CD4-positive, CD25-positive, alpha-beta regulatory T cell (primary cell): ENCODE measurements at places on chromosomes 5 and 9. TPM values are rescaled to one million over a fixed set of nuclear protein-coding genes. Genes with fewer than 3 reads are reported as not detected.

- H3K27ac ChIP-seq: no peak overlapping the region
- DNase-seq: no peak
- no peaks in the 10 kb centered on the region for H3K36me3 ChIP-seq
- H3K4me1 ChIP-seq: no peaks in the 10 kb centered on the region
Observed at GRCh38 chr9:38434365-38434764, 10.1 kb upstream of the IGFBPL1 start.

- H3K4me3 ChIP-seq: no peak overlapping the region
- no peak for DNase-seq
- no peak overlapping the region for H3K27ac ChIP-seq
- no peaks in the 10 kb centered on the region for H3K4me1 ChIP-seq
Observed at GRCh38 chr5:118937393-118938061, 50.8 kb downstream of the DTWD2 start.

DNA sequence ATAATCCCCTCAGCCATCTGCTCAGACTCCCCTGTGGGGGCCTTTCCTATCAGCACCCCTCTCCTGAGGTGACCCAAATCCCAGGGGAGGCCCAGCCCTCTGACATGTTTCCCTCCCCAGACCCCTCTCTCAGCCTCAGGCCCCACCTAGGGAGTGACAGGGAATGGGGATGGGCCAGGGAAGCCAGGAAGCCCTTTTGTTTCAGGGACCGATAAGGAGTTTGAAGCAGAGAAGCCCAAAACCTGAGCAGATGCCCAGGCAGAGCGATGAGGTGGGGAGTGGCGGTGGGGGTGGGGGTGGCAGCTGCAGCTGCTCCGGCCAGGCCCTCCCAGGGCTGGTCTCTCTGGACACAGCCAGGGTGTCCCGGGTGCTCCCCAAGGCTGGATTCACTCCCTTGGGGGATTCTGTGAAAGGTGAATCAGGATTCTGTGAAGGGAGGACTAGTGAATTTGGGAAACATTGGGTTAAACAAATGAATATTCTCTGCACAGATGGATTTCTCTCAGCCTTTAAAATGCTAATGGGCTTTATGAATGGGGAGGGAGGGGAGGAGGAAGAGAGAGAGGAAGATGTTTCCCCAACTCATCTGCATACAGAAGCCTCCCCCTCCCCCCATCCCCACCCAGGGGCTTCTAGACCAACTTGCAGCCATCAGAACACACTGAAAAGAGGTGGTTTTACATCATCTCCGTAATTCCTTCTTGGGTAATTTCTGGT is 17.4 kb downstream of the AKNA start:
- H3K27ac ChIP-seq: peak overlapping the region; percentile 98
- no peak for DNase-seq
- H3K36me3 ChIP-seq: peaks cover 73% of the 10 kb centered on the region
- H3K4me1 ChIP-seq: peaks cover 99% of the 10 kb centered on the region
- H3K27me3 ChIP-seq: no peaks in the 10 kb centered on the region
- H3K4me3 ChIP-seq: peak overlapping the region; percentile 7

Gene IL4
- 2.1 TPM for total RNA-seq

Gene DPP7
- total RNA-seq: 343 TPM

DNA sequence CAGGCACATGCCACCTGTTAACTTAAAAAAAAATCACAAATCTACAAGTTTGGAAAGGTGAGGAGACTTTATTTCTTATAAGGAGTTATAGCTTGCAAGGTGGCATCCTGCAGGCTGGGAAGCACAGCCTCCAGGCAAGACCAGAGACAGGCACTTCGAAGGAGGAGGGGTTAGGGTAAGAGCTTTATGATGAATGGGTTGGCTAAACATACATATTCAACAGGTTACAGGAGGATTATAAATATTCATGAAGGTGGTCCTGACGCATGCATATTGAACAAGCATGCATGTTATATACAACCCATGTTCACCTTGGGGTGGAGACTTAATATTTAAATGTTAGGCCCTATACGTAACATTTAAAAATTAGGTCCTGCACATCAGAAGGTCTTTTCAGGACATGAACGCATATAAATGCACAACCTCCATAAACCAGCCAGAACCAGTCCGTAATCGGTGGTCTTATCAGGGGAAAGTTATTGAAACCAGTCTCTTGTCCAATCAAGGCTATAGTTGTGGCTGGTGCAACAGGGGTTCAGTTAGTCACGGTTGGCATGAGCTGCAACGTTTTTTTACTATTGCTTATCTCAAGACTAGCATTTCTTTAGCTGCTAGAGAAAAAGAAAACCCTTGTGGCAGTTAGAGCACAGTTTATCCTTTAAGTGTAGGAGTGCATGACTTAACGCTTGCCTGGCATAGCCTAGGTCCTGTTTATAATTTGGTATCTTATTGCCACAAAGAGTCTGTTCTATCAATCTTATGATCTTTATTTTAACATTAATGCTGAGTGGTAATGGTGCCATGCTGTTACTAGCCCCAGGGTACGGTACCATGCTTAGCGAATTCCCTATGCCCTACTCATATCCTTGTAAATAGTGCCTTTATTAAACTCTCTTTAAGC is 72.7 kb downstream of the C9orf57 start:
- H3K36me3 ChIP-seq: no peaks in the 10 kb centered on the region
- no peak overlapping the region for H3K4me3 ChIP-seq
- H3K27me3 ChIP-seq: no peaks in the 10 kb centered on the region
- H3K27ac ChIP-seq: no peak overlapping the region

Gene SPATA31E1
- total RNA-seq: not detected

GRCh38 chr5:177327539-177328522 is 16.1 kb upstream of the MXD3 start:
- H3K27me3 ChIP-seq: no peaks in the 10 kb centered on the region
- H3K4me1 ChIP-seq: no peaks in the 10 kb centered on the region
- no peak overlapping the region for H3K27ac ChIP-seq
- no peak for DNase-seq
- peaks cover 22% of the 10 kb centered on the region for H3K36me3 ChIP-seq
- peak overlapping the region; percentile 7 for H3K4me3 ChIP-seq

- no peak for DNase-seq
- no peak overlapping the region for H3K4me3 ChIP-seq
- no peaks in the 10 kb centered on the region for H3K4me1 ChIP-seq
- no peaks in the 10 kb centered on the region for H3K36me3 ChIP-seq
- no peaks in the 10 kb centered on the region for H3K27me3 ChIP-seq
Observed at GRCh38 chr5:139872851-139873794, 77.5 kb downstream of the PSD2 start.

Gene CCNO
- total RNA-seq: not detected

GRCh38 chr5:80216753-80217596 is 38.9 kb downstream of the SERINC5 start:
- DNase-seq: no peak
- no peaks in the 10 kb centered on the region for H3K27me3 ChIP-seq
- peaks cover 10% of the 10 kb centered on the region for H3K36me3 ChIP-seq
- H3K4me3 ChIP-seq: peak overlapping the region; percentile 43
- no peak overlapping the region for H3K27ac ChIP-seq

DNA sequence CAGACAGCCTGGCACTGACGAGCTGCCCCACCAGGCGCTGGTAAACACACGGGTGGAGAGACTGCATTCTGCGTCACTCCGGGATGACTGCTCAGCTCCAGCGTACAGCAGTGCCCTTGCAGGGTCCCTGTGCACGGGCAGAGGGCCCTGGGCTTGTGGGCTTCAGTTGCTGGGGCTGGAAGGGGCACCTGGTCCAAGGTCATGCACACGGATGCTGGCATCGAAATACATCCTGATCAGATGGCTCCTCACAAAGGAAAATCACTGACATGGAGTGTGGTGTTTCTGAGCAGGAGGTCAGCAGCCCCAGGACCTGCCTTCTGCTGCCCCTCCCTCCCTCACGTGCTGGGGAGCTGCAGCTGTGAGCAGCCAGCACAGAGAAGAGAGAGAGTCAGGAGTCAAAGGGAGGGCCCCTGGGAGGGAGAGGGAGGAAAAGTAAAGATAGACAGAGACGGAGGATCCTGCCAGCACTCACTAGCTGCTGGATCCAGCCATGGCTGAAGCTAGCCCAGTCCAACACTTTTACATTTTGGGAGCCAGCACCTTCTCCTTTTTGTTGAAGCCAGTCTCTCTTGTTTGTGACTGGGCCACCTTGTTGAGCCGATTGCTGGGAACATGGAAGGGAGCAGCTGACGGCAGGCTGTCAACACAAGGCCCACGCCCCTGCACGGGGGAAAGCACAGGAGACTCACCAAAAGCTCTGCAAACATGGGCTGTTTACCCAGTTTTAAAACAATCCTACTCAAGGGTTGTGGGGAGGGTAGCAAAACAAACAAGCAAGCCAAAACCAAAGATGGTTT is 166.5 kb upstream of the PHYKPL start:
- H3K27me3 ChIP-seq: no peaks in the 10 kb centered on the region
- H3K36me3 ChIP-seq: no peaks in the 10 kb centered on the region
- H3K4me3 ChIP-seq: no peak overlapping the region
- no peak overlapping the region for H3K27ac ChIP-seq
- no peak for DNase-seq

- no peaks in the 10 kb centered on the region for H3K36me3 ChIP-seq
- H3K27me3 ChIP-seq: no peaks in the 10 kb centered on the region
- H3K27ac ChIP-seq: no peak overlapping the region
- H3K4me3 ChIP-seq: no peak overlapping the region
Observed at GRCh38 chr9:102253099-102253498, 514.7 kb upstream of the GRIN3A start.

Gene FOXD4
- 0.32 TPM for total RNA-seq

- no peak overlapping the region for H3K27ac ChIP-seq
- no peak overlapping the region for H3K4me3 ChIP-seq
- no peak for DNase-seq
- no peaks in the 10 kb centered on the region for H3K36me3 ChIP-seq
- H3K4me1 ChIP-seq: no peaks in the 10 kb centered on the region
- H3K27me3 ChIP-seq: no peaks in the 10 kb centered on the region
Observed at GRCh38 chr5:56459394-56460194, 226.5 kb upstream of the ANKRD55 start.

- H3K4me1 ChIP-seq: no peaks in the 10 kb centered on the region
- no peak overlapping the region for H3K27ac ChIP-seq
- H3K36me3 ChIP-seq: no peaks in the 10 kb centered on the region
- peaks cover 2% of the 10 kb centered on the region for H3K27me3 ChIP-seq
- no peak for DNase-seq
Observed at GRCh38 chr5:145908206-145908960, 28.0 kb upstream of the SH3RF2 start.

GRCh38 chr5:127064253-127064840 is 9.0 kb downstream of the C5orf63 start:
- no peak overlapping the region for H3K27ac ChIP-seq
- H3K27me3 ChIP-seq: no peaks in the 10 kb centered on the region
- H3K4me1 ChIP-seq: no peaks in the 10 kb centered on the region
- H3K36me3 ChIP-seq: peaks cover 14% of the 10 kb centered on the region
- H3K4me3 ChIP-seq: no peak overlapping the region

- peaks cover 64% of the 10 kb centered on the region for H3K36me3 ChIP-seq
- H3K4me3 ChIP-seq: no peak overlapping the region
- no peak overlapping the region for H3K27ac ChIP-seq
- DNase-seq: no peak
- no peaks in the 10 kb centered on the region for H3K27me3 ChIP-seq
Observed at GRCh38 chr9:129979071-129979745, 63.8 kb downstream of the FNBP1 start.

Gene DNAJC21
- total RNA-seq: 42.9 TPM

Gene OLFML2A
- total RNA-seq: not detected
